Urinary bladder (tissue), 4 donors: ENCODE measurements at places on chromosomes 2 and 18. TPM values are rescaled to one million over a fixed set of nuclear protein-coding genes. Genes with fewer than 3 reads are reported as not detected.

SCN9A gene
- total RNA-seq: 32.9 TPM

MYO7B gene
- 0.11 TPM for total RNA-seq

FARSB gene
- total RNA-seq: 17.1 TPM

- DNase-seq: no peak
Observed at GRCh38 chr2:96584017-96584416, 47.5 kb downstream of the ARID5A start.

- no peak for DNase-seq
Observed at GRCh38 chr2:109266496-109266895, 137.5 kb downstream of the SH3RF3 start.

DNA sequence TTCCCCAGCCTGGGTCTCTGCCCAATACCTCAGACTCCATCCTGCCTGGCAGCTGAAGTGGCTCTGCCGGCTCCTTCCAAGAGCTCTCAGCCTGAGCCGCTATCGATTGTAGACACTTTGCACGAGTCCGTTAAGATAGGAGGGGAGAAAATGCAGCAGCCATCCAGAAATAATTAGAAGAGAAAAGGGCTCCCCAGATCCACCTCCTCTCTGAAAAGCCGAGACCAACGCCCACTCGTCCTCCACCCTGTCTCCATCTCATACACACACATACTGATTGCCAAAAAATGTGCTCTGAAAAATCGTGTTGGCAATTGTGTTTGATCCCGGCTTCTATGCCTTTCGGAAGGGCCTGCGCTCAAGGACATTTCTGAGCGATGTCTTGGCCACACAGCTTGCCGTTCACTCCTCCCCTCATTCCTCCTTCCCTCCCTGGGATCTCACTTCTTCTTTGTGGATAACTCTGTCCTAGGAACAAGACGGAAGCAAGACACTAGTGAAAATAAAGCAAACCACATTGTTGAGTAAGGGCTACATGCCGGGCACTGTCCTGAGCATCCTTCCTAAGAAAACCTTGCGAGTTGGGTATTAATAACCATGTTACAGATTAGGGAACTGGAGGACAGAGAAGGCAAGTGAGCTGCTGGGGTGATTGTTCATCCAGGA, 372.8 kb upstream of the MYT1L start:
- no peak for DNase-seq

DNA sequence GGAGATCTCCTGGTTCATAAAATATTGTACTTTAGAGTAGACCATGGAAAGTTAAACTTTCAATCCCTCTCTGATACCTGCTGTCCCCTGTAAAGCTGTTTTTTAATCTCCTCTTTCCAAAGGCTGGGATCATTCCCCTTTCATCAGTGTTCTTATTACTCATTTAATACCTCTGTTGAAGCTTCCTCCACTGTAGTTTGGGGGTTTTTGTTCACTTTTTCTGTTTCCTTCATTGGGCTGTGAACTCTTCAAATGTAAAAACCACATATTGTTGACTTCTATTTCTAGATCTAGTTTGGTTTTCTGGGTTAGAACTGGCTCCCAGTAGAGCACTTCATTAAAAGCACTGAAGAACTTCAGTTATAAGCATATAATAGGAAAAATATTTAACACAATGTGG, 598.1 kb downstream of the RNF144A start:
- DNase-seq: no peak
